Lung microvascular endothelial cell (primary cell): ENCODE measurements at places on chromosomes 5 and 9. TPM values are rescaled to one million over a fixed set of nuclear protein-coding genes. Genes with fewer than 3 reads are reported as not detected.

Gene ADAMTS19
- total RNA-seq: not detected in 2 replicates

- DNase-seq: no peak
Measured at GRCh38 chr5:111635151-111635902, 121.7 kb downstream of the NREP start.

- DNase-seq: no peak
Measured at GRCh38 chr5:111004291-111004690, 67.2 kb upstream of the TSLP start.

DNA sequence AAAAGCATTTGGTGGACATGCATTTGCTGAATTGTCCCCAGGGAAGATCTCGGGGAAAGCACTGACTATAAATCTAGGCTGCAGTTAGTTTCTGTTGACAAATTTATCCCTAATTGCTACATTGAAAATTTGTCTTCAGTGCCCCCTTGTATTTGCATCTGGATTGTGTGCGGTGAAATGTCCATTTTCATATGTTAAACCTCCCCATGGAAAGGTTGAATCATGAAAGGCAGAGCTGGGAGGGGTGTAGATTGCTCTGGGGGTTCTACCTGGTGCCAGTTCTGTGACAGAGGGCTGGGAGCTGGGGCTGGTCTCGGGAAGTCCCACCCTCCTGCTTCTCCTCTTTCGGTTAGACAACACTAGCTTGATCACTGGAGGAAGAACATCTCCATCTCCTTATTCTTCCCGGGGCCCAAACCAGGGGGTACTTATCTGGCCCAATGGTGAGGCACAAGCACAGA is 101.9 kb downstream of the GADD45G start:
- no peak for DNase-seq

- DNase-seq: no peak
Measured at GRCh38 chr9:72665421-72665820, 144.0 kb downstream of the TMC1 start.

- peak; percentile 8 for DNase-seq
Measured at GRCh38 chr5:180643191-180643851, 6.1 kb downstream of the FLT4 start.

GRCh38 chr5:175731172-175731571 is 73.3 kb downstream of the HRH2 start:
- DNase-seq: no peak

Gene SLC31A1
- total RNA-seq: 12.4 and 13.7 TPM in 2 replicates

Gene PPP2CA
- 39.0 and 43.7 TPM in 2 replicates for total RNA-seq

DNA sequence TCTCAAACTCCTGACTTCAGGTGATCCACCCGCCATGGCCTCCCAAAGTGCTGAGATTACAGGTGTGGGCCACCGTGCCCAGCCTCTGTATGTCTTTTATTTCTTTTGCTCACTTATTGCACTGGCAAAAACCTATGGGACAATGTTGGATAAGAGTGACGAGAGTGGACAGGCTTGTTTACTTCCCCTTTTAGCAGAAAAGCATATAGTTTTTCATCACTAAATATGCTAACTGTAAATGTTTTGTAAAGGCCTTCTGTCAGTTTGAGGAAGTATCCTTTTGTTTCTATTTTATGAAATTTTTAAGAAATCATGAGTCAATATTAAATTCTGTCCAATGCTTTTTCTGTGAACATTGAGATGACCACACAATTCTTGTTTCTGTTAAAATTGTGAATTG is 103.3 kb downstream of the AUH start:
- no peak for DNase-seq

DNA sequence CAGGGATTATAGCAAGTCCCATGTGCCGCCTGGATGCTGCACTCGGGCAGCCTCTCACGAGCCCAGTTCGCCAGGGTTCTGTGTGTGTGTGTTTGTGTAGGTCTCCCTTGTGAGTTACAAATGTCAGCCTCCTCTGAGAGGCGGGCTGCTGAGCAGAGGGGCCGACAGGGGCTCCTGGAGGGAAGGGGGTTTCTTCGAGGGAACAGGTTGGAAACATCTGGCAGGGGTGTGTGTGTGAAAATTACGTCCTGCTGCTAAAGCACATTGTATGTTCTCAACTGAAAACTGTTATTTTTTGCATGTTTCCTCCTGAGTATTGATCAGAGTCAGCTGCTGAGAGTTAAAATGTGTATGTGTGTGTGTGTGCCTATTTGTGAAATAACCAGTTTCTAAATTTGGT is 9.7 kb downstream of the GALNT10 start:
- no peak for DNase-seq

GRCh38 chr5:108193021-108193795 is 188.7 kb downstream of the FBXL17 start:
- DNase-seq: no peak

Gene C6
- not detected in 2 replicates for total RNA-seq

DNA sequence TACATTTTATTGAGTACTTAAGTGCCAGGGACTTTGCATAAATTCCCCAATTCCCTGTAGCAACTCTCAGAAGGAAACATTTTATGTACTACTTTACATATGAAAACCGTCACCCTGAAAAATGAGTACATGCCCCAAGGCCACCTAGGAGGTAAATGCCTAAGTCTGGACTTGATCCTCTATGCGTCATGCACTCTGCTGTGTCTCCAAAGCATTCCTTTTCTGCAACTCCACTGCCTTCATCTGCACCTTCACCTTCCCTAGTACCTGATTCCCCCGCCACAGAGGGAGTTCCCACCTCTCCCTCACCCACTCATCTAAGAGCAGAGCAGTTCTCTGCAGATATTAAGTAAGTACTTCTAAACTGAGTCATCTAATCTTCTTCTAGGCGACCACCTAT is 75.2 kb upstream of the HRH2 start:
- no peak for DNase-seq

DNA sequence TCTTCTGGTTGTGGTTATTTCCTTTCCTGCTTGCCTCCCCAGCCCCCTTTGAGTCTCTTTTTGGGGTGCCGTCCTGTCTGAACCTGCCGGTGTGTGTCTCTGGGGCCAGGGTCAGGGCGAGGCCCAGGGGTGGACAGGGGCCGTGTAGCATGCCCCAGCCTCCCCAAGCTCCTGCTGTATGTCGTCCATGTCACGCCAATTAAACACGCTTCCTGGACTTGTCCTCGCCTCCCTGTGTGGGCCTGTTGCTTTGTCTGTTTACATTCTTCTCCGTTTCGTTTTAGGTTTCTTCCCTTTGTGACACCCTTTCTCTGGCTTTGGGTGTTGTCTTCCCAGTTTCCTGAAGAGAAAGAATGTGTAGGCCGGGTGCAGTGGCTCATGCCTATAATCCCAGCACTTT is 28.5 kb upstream of the HMCN2 start:
- peak; percentile 21 for DNase-seq
